ENCODE measurements at places on chromosomes 5 and 9. TPM values are rescaled to one million over a fixed set of nuclear protein-coding genes. Genes with fewer than 3 reads are reported as not detected.

- H3K4me1 ChIP-seq = no peaks in the 10 kb centered on the region
- no peak overlapping the region for H3K4me3 ChIP-seq
- no peak overlapping the region for H3K27ac ChIP-seq
- no peak for DNase-seq
Observed at GRCh38 chr9:16344343-16344742, 526.1 kb downstream of the BNC2 start.

CRB2 gene
- 8.4 TPM for total RNA-seq

- no peak overlapping the region for H3K4me3 ChIP-seq
- no peaks in the 10 kb centered on the region for H3K27me3 ChIP-seq
- no peaks in the 10 kb centered on the region for H3K36me3 ChIP-seq
- no peak overlapping the region for H3K27ac ChIP-seq
Observed at GRCh38 chr5:59296317-59297264, 596.9 kb downstream of the PDE4D start.

DNA sequence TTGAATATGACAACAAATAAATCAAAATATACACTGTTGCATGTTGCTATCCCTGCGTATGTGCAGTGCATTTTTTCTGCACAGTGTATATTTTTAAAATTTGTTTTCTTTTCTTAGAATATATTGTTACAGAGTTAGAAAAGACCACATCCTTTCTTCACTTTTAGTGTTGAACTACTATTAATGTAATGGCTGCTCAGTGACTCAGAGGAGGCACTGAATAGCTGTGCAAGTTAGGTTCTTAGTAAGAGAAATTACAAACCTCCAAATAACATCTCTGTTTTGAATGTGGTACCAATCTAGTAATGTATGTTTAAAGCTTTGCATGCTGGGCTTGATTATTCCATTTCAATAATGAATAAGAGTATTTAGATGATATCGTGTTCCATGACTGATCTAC lies 208.9 kb upstream of the PRR16 start:
- DNase-seq = no peak
- H3K4me1 ChIP-seq = no peaks in the 10 kb centered on the region
- no peak overlapping the region for H3K27ac ChIP-seq
- no peaks in the 10 kb centered on the region for H3K27me3 ChIP-seq

DNA sequence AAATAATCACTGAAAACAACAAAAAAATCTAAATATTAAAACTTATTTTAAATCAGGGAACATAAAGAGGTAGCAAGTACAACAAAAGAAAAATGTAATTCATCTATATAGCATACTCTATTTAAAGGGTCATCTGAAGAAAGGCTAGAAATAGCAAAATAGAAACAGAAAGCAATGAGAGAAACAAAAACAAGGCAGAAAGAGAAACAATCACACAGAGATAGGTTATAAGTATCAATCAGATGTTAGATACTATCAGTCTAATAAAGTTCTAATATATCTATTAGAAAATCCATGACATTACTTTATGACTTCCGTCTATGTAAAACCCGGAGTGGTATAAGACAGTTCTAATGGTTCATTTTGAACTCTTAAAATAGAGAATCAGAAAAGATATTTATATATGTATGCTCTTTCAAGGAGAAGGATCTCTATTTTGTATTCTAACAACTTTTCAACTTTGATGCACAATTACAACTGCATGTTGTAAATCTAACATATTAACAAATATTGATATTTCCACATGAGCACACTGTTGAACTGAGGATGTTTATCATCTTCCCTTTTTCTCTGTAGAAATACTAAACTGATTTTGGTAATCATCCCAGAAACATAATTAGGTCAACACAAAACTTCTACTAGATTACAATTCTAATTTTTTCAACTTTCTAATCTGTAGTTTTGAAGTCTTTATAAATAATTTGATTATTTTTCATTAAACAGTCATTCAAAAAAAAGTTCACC lies 15.8 kb downstream of the RICTOR start:
- DNase-seq = no peak
- H3K27ac ChIP-seq = no peak overlapping the region
- no peaks in the 10 kb centered on the region for H3K4me1 ChIP-seq

GRCh38 chr5:148807851-148808250 lies 18.6 kb upstream of the ADRB2 start:
- H3K27ac ChIP-seq = no peak overlapping the region
- no peak for DNase-seq
- H3K27me3 ChIP-seq = no peaks in the 10 kb centered on the region

DNA sequence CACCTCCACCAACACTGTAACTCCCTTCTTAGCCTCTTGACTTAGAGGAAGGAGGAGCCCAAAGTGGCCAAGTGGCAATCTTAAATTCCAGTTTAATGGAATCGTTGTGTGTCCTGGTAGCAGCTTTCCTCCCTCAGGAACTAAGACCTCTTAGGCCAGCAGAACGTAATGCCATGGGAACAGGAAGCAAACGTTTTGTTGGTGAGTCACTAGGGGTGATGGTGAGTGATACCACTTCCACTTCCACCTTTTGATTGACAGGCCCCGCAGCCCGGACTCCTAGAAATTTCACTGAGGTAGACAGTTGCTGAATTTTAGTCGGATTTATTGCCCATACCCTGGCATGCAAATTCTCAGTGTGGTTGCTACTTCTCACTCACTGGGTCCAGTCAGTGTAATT lies 94.2 kb upstream of the FBN2 start:
- H3K36me3 ChIP-seq = no peaks in the 10 kb centered on the region
- no peak overlapping the region for H3K27ac ChIP-seq
- H3K4me1 ChIP-seq = no peaks in the 10 kb centered on the region
- no peaks in the 10 kb centered on the region for H3K27me3 ChIP-seq
- no peak overlapping the region for H3K4me3 ChIP-seq
- DNase-seq = no peak

- H3K4me1 ChIP-seq = peaks cover 7% of the 10 kb centered on the region
- H3K27ac ChIP-seq = no peak overlapping the region
- H3K27me3 ChIP-seq = no peaks in the 10 kb centered on the region
- no peaks in the 10 kb centered on the region for H3K36me3 ChIP-seq
- no peak overlapping the region for H3K4me3 ChIP-seq
Observed at GRCh38 chr5:78269088-78269703, 25.3 kb downstream of the AP3B1 start.

- no peaks in the 10 kb centered on the region for H3K4me1 ChIP-seq
- no peaks in the 10 kb centered on the region for H3K36me3 ChIP-seq
- no peak overlapping the region for H3K27ac ChIP-seq
- H3K4me3 ChIP-seq = no peak overlapping the region
Observed at GRCh38 chr5:76050134-76050533, 33.0 kb upstream of the SV2C start.

UBE2QL1 gene
- 0.43 TPM for total RNA-seq

MARCHF6 gene
- total RNA-seq = 109 TPM

DNA sequence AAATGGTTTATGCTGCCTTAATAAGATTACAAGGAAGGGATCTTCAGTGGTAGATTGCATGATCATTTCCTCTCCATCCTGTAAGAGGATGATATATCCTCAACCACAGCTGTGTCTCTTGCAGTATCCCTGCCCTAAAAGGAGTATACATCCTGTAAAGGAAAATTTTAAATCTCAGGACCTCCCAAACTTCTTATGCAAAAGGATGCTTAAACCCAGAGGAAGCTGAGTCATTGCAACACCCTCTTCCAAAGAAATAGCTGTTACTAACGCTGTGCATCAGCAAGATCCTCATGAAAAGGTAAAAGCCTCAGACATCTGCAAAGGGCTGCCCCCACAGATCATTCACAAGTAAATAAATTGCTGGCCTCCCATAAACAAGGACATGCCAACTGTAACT lies 599.0 kb downstream of the PRELID2 start:
- H3K36me3 ChIP-seq = no peaks in the 10 kb centered on the region
- H3K27ac ChIP-seq = no peak overlapping the region
- H3K27me3 ChIP-seq = no peaks in the 10 kb centered on the region
- no peak overlapping the region for H3K4me3 ChIP-seq
- no peak for DNase-seq

GRCh38 chr5:132468656-132469379 lies 21.8 kb downstream of the IRF1 start:
- H3K36me3 ChIP-seq = no peaks in the 10 kb centered on the region
- peaks cover 7% of the 10 kb centered on the region for H3K4me1 ChIP-seq
- DNase-seq = no peak
- H3K27ac ChIP-seq = no peak overlapping the region
- no peaks in the 10 kb centered on the region for H3K27me3 ChIP-seq

- no peaks in the 10 kb centered on the region for H3K27me3 ChIP-seq
- H3K4me3 ChIP-seq = no peak overlapping the region
- H3K4me1 ChIP-seq = no peaks in the 10 kb centered on the region
- no peak for DNase-seq
- H3K27ac ChIP-seq = no peak overlapping the region
Observed at GRCh38 chr5:138508958-138509357, 34.1 kb downstream of the ETF1 start.

GRCh38 chr5:173487300-173487699 lies 129.2 kb downstream of the BOD1 start:
- H3K36me3 ChIP-seq = no peaks in the 10 kb centered on the region
- H3K27ac ChIP-seq = no peak overlapping the region
- H3K4me1 ChIP-seq = no peaks in the 10 kb centered on the region
- H3K4me3 ChIP-seq = no peak overlapping the region
- no peak for DNase-seq

GRCh38 chr5:124923131-124923530 lies 176.7 kb upstream of the ZNF608 start:
- no peaks in the 10 kb centered on the region for H3K36me3 ChIP-seq
- no peaks in the 10 kb centered on the region for H3K27me3 ChIP-seq
- no peak overlapping the region for H3K27ac ChIP-seq
- DNase-seq = no peak
- no peak overlapping the region for H3K4me3 ChIP-seq

Measured in H1 (cell line).